ENCODE measurements at places on chromosomes 12 and 14.

GRCh38 chr12:66514581-66514980 lies 164.3 kb downstream of the GRIP1 start:
- DNase-seq: no peak

GRCh38 chr12:111362687-111363475 lies 6.0 kb downstream of the PHETA1 start:
- DNase-seq: no peak

- DNase-seq: no peak
These were observed 49.0 kb upstream of the TMEM263 start for GRCh38 chr12:106906715-106907114.

- no peak for DNase-seq
These were observed 39.0 kb downstream of the DCAF4 start for GRCh38 chr14:72965249-72965648.

GRCh38 chr14:70183991-70184390 lies 4.8 kb downstream of the SLC8A3 start:
- DNase-seq: no peak

- no peak for DNase-seq
These were observed 80.7 kb downstream of the RAD51B start for GRCh38 chr14:67900231-67900630.

- DNase-seq: no peak
These were observed 2.9 kb downstream of the RNF212B start for GRCh38 chr14:23240661-23241060.

DNA sequence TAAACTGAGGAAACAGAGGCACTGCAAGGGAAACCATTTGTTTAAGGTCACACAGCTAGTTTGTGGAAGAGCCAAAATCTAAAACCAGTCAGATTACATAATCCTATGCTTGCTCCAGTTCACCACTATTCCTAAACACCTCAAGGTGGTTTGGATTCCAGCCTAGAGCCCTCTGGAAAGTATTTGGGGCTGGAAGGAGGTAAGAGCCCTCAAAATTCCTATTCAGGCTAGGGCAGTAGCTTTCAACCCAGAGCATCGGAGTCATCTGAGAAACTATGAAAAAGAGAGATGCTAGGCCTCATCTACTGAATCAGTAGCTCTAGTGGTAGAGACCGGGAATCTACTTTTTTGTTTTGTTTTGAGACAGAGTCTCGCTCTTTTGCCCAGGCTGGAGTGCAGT lies 16.0 kb upstream of the SPPL3 start:
- no peak for DNase-seq

DNA sequence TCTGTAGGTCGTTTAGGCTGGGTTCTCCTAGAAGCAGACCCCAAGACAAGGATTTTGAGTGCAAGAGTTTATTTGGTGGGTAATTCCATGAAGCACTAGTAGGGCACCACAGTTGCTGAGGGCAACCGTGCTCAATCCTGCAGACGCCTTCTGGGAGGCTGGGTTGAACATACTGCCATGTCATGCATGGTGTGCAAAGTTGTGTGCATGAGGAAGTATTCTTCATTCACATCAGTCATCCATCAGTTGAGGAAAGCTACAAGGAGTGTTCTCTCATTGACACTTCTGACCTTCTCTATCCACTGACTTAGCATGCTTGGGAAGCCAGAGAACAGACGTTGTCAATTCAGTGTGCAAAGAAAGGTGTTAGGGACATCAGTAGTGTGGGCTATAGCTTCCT lies 179.2 kb downstream of the PTPN11 start:
- no peak for DNase-seq

DNA sequence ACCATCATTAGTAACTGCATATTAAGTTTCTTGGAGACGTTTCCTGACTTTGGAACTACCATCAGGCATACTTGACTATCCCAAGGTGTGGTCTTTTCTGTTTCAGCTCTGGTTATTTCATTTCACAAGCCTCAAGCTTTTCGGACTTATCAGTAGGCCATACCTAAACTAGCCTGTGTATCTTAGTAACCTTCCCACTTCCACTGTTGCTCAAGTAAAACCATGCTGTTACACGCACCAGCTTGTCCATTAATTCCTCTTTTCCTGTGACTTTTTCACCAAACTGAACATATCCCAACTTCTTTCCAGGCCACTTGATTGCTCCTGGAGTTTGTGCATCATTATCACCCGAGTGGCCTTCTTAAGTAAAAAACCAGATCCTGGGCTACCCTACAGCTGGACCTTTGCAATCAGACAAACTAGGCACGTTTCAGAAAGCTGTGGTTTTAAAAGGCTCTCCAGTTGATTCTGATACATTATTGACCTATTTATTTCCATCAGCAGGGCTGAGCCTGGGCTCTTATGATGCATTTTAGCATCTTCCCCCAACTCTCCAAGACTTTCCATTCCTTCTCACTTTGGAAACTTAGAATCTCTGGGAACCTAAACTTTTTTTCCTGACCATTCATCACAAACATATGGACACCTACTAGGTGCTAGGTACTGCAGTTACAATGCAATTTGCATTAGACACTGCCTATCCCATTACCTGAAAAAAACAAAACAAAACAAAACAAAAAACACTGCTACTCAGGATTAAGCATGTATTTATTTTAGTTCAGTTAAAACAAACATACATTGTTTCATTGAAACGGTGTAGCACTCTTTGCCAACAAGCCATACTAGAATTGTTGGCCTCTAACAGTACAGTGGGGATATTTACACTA lies 14.9 kb downstream of the SLC38A2 start:
- no peak for DNase-seq

DNA sequence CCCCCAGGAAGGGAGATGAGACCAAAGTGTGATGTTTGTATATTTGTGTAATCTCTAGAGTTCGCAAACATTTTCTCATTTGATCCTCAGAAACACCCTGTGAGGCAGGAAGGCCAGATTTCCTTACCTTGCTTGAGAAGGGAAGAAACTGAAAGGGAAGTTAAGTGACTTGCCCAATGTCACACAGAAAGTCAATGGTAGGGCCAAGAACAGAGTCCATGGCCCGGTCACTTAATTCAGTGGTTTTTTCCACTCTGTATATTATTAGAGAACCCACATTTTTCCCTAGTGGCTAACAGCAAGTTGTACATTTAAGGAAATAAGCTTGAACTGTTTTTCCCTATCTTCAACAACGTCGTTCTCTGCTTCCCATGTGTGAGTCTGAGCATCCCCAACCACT lies 25.6 kb upstream of the CHPT1 start:
- no peak for DNase-seq

DNA sequence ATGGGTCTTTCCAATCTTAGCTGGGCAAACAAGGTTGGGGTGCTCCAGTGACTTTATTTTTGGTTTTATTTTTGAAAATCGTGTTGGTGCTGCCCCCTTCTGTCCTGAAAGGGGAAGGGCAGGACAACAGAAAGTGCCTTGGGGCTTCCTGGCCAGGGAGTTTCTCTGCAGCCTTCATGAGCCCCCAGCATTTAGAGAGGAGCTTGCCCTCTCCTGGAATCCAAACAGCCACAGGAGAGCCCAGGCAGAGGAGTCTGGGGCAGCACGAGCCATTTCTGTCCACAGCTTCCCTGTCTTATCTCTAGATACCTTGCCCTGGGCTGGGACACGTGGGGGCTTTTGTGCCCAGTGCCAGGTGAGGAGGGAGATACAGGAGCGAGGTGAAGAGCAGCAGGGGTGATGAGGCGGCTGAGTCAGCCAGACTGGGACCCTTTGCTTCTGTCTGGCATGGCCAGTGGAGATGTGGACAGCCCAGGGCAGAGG lies 4.4 kb upstream of the C1RL start:
- no peak for DNase-seq

GRCh38 chr12:54606556-54606955 lies 18.1 kb upstream of the PPP1R1A start:
- no peak for DNase-seq

GRCh38 chr12:132194556-132194955 lies 50.3 kb downstream of the NOC4L start:
- DNase-seq: no peak

DNA sequence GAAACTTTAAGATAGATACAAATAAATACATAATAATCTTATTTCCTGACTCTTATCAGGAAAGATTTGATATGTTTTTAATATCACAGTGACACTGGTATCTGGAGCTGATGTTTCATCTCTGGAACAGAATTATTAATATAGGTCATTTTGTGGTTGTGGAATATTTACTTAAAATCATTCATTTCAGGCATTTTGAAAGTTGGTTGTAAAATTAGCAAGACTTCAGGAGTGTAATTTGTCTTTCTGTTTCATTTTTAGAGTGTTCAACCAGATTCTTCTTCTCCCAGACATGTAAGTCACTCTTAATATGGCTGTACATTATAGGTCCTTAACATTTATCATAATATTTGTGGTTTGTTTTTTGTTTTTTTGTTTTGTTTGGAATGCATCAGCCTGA lies 115.7 kb downstream of the PCNX1 start:
- no peak for DNase-seq

DNA sequence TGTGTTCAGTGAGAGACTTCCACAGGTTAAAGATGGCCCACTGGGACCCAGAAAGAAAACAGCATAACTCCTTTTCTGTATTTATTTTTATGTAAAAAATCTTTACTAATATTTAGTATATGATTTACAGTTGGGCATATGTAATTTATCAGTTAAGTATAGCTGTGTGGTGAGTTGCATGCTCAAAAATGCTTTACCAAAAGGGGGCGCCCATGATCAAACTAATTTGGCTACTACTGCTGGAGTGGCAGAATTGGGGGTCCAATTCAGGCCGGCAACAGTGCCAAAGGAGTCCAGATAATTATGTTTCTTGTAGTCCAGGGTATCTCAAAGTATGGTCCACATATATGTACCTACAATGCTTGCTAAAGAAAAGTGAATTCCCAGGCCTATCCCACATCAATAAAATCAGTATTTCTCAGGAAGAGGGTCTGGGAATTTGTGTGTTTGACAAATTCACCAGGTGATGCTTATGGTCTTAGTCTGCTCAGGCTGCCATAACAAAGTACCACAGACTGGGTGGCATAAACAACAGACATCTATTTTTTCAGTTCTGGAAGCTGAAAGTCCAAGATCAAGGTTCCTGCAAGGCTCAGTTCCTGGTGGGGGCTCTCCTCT lies 152.0 kb downstream of the KTN1 start:
- DNase-seq: peak; percentile 33

DNA sequence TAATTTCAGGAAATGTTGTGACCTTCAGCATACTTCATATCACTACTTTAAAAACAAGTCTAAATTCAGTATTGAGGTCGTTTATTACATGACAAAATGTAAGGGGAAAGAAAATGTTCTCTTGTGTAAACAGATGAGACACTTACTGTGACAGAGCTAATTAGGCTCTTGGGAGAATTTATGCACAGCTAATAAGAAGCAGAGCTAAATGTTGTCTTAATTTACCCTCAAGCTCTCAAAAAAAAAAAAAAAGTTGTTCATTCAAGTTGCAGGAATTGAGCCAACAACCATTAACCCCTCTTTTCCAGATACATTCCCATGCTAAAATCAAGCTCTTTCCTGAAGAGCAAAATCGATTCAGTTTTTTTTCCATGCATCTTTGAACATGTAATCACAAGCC lies 1419.4 kb downstream of the FSCB start:
- no peak for DNase-seq

DNA sequence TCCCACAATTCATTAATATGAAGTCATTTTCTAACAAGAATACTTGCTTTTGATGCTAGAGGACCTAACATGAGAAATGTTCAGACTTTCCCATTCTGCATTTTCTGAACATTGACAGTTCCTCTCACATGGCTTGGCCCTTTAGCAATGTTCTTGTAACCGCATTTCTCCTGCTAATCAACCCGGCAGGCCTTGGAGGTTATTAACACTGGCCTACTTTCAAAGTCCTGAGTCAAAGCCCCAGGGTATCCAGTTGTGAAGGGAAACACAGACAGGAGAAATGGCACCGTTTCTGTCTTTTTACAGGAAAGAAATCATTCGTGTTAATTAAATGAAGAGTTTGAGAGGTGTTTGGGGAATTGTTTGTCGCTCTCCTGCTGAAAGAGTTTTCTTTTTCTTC lies 446.5 kb upstream of the MIS18BP1 start:
- no peak for DNase-seq

DNA sequence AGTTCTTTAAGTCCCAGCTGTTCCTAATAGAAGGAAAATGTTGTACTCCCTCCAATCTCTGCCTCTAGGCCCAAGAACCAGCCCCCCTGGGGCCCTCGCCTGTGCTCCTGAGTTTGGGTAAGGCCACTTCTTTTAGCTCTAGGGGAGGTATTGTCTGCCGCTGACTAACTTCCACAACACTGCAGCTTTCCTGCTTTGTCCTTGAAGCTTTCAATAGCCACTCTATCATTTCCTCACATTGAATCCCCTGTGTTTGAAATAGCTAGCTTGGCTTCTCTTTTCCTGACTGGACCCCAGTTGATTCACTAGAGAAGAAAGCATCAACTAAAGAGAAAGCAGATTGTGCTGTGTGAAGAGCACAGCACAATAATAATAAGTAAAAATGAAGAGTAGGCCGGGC lies 28.8 kb downstream of the KRT80 start:
- no peak for DNase-seq

GRCh38 chr12:131420867-131421447 lies 289.9 kb upstream of the SFSWAP start:
- DNase-seq: no peak
